AG04449 (cell line): ENCODE measurements at places on chromosomes 7 and 10.
A peak's percentile ranks its signal among the peaks of the same experiment; 100 is the strongest.

- DNase-seq = no peak
Observed at GRCh38 chr10:11625019-11625735, 13.7 kb upstream of the USP6NL start.

DNA sequence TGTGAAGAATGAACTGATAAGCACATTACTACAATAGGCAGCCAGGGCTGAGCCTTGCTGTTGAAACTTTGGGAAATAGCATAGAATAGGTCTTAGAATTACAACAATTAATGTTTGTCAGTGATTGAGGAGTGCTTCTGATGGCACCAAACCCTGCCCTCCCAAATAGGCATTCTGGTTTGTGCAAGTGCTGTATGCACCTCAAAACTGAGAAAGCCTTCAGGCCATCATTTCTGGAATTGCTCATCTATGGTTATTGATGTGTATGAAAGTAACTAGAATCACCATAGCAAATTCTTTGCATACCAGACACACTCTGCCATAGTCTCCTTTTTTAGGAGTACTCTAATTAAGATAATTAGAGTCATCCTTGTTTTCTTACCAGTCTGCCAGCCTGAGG is 585.0 kb upstream of the MBL2 start:
- DNase-seq = no peak

- no peak for DNase-seq
Observed at GRCh38 chr7:134705716-134706115, 59.1 kb downstream of the BPGM start.

DNA sequence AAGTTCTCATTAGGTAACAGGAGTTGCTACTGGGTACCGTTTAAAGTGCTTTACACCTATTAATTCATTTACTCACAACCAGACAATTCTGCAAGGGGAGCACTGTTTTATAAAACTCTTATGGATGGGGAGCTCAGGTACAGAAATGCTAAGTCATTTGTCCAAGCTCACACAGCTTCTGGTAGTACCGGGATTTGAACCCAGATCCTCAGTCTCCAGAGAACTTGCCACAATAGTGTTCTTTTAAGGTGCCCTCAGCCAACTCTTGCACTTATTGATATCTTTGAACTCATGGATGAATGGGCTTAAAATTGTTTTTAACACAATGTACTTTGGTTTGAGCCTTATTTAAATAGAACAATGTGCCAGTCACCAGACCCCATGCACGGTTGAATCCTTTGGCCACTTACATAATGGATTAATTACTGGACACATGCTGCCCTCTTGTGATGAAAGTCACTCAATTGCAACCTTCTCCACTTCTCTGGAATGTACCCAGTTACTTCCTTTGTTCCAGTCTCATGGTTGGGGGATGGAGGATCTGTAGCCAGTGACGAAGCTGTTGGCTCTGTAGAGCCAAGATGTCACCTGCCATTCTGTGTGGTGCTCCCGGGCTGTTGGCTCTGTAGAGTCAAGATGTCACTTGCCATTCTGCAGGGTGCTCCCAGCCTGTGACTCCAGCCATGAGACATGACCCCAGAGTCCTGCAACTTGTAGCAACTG is 65.6 kb downstream of the NOD1 start:
- DNase-seq = peak; percentile 50

GRCh38 chr7:149666360-149666945 is 106.9 kb downstream of the ZNF467 start:
- no peak for DNase-seq

DNA sequence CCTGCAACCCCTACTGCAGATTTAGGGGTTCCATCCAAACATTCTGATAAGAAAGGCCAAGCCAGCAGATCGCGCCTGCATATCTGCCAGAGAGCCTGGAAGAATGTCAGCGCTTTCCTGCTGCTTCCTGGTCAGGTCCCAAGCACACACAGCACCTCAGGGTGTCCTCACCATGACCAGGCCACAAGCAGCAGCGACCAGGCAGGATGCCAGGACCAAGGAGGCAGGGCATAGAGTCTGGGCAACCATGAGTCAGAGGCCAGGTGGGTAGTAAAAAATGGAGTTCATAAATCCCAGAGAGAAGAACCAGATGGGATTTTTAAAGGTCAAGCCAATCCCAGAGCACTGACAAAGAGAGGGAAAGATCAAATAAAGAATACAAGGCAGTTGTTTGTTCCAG is 5.5 kb upstream of the FAM131B start:
- DNase-seq = no peak

- DNase-seq = no peak
Observed at GRCh38 chr10:120282421-120282820, 174.6 kb upstream of the PLPP4 start.

GRCh38 chr10:112369495-112370423 is 4.2 kb upstream of the ACSL5 start:
- DNase-seq = no peak

- no peak for DNase-seq
Observed at GRCh38 chr10:103671126-103671895, 177.8 kb downstream of the NEURL1 start.
